ENCODE measurements at places on chromosomes 1 and 21.

GRCh38 chr1:51215169-51215568, 20.9 kb upstream of the RNF11 start:
- no peak for DNase-seq

DNA sequence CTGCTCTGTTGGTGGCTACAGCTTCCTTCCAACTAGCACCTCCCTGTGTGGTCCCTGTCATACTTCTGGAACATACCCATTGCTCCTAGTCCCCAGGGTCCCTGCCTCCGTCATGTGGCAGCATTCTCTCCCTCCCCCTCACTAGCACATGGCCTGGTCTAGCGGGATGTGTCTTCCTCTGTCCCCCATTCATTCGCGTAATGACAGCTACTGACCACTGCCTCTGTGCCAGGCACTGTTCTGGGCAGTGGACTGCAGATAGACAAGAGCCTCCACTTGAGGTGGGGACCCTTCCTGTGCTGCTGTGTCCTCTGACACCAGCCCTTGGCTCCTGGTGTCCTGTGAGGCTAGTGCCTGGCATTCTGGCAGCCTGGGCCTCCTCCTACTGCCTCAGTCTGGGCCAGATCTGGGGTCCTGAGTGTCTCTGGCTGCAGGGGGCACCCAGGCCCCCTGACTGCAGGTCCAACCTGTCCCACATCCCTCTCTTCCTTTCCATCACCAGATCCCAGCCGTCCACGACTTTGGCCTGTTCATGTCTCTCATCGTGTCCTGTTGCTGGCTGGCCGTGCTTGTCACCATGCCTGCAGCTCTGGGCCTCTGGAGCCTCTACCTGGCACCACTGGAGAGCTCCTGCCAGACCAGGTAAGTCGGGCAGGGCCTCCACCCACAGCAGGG, 38.1 kb downstream of the DISP3 start:
- DNase-seq, result peak; percentile 2

GRCh38 chr1:224734261-224734935, 118.3 kb downstream of the CNIH3 start:
- DNase-seq, result no peak

- no peak for DNase-seq
These were observed 79.6 kb downstream of the PDE4B start for GRCh38 chr1:65872301-65872700.

GRCh38 chr1:195326325-195326724, 1281.9 kb downstream of the KCNT2 start:
- no peak for DNase-seq

GRCh38 chr1:91803123-91803522, 82.8 kb downstream of the TGFBR3 start:
- DNase-seq, result no peak

GRCh38 chr1:167331650-167332049, 111.0 kb downstream of the POU2F1 start:
- DNase-seq, result no peak

DNA sequence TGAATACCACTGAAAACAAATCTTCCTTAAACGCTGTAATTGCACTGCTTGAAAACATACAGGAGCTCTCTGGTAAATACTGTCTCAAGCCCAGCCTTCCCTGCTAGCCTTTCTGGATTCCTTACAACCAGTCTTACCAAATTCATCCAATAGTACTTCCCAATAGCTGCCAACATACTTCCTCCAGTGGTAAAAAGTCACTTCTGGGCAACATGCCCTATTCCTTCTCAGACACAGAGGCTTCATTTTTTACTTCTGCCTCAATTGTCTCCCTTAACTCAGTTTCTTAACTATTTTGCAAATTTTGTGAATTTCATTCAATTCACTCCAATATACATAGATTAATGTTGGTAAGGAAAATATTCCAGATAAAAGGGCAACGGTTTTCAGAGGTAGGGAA, 166.3 kb downstream of the TBX15 start:
- DNase-seq, result no peak

- no peak for DNase-seq
These were observed 21.1 kb downstream of the ARHGEF19 start for GRCh38 chr1:16191309-16191708.

GRCh38 chr1:156505679-156506298, 5.2 kb upstream of the MEF2D start:
- peak; percentile 33 for DNase-seq

DNA sequence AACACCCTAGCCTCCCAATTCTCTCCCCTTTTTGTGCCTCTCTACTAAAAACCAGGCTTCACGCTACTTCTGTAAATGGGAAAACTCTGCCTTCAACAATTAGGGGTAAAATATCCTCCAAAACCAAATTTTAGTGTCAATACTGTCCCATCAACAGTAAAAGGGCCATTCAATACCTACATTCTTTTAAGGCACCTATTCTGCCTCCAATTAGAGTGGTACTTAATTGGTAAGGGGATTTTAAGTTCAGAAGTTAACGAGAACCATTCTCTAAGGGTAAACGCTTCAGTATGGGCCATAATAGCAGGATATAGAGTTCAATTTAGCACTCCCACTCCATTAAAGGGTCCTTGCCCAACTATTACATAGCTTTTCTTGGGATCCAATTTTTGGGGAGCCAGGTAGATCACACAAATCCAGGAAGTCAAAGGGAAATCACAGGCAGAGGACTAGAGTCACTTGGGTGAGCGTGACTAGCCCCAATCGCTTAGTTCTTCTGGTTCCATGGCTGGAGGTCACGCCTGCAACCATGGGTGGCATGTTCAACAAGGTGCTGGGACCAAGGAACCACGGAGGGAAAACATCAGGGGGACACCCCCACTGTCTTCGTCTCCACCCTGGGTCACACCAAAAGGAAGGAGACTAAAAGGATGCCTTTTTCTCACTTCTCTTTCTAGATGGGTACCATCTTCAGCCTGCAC, 20.1 kb upstream of the BSDC1 start:
- no peak for DNase-seq

DNA sequence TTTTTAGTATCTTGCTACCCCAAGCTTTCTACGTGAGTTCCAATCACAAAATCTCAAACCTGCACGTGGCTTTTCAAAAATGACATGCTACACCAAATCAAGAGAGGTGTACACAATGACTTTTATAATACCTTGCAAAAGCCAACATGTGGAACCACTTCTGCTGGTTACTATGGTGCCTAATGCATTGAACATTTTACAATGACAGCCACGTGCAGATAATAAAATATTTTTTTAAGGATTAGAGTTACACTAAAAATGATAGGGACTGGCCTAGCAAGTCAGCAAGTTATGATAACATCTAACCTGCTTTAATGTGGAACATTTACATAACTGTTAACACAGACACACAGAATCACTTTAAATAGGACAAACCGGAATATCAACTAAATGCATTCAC, 30.2 kb downstream of the EYA3 start:
- DNase-seq, result no peak

DNA sequence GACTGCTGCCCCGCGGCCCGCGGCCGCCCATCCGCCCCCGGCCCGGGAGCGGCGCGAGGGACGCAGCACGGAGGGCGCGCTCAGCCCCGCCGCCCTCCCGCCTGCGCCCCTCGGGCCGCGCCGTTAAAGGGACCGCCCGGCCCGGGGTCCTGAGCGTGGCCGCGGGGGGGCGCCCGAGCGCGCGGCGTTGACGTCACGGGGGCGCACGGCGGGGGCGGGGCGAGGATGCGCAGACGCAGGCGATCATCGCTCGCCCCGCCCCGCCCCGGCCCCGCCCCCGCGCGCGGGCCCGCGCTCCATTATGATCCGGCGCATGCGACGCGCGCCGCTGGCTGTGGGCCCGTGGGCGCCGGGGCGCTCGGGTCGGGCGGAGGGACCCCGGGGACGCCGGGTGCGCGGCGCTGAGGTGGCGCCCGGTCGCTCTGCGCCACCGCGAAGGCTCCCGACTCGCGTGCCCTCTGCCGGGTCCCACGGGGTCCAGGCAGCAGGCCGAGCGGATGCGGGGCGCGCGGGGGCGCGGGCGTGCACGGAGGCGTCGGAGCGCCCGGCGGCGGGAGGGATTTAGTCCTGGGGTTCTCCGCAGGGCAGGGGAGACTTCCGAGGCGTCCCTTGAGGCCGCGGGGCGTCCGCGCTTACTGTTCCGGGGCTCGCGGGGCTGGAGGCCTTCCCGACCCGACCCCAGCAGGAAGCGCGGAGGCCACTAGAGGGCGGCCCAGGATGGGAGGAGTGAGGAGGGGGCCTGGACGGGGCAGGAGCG, at the start of gene DVL1:
TSS of gene DVL1 (minus strand) at position 163 of the 757 bp plus-strand sequence. CDS start 353 bp downstream, outside the sequence.
- DNase-seq, result peak; percentile 82

DNA sequence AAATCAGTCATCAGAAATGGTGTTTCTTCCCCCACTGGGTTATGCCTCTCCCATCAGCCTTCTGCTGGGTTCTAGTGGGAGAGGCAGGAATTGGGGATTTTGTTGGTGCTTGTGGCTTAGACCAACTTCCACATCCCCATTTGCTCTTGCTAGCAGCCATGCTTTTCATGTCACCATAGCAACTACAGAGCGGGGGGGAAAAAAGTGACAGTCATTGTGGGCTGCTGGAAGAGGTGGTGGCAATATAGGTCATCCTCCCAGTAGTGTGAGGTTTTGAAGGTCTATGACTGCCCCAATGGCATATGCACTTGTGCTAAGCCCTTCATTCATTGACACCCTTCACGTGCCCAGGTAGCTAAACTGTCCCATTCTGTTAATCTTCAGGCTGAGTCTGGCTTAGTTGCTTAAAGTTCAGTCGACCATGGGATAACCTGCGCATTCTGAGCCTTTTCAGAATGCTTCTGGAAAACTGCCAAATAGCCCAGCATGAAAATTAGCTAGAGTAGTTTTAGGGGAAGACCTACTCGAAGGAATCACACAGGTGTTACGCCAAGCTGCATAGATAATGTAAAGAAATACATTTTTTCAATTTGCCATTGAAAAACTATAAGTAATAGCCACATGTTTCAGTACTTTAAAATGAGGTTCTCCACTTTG, 53.7 kb upstream of the ZNF326 start:
- DNase-seq, result no peak

DNA sequence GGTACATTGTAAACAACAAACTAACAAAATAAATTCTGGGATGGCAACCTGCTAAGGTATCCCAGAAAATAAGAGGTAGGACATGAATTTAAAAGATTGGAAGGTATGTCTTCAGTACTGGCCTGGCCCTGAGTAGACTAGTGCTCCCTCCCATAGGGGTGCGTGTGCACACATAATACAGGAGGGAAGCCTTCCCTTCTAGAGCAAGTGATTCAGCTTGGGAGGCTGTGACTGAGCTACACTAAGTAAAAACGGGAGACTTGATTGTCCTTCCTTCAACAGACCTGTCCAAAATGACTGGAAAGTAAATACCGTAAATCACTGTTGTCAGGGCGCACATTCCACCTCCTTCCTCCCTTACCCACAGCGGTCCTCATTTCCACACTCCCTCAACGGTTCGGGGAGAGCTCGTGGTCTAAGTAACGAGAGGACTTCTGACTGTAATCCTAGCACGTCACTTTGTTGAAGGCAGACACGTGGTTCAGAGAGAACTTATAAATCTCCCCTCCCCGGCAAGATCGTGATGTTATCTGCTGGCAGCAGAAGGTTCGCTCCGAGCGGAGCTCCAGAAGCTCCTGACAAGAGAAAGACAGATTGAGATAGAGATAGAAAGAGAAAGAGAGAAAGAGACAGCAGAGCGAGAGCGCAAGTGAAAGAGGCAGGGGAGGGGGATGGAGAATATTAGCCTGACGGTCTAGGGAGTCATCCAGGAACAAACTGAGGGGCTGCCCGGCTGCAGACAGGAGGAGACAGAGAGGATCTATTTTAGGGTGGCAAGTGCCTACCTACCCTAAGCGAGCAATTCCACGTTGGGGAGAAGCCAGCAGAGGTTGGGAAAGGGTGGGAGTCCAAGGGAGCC, at the start of gene TGFB2:
TSS of gene TGFB2 (plus strand) at position 523 of the 859 bp plus-strand sequence. CDS start 1,366 bp downstream, outside the sequence.
- peak; percentile 42 for DNase-seq

DNA sequence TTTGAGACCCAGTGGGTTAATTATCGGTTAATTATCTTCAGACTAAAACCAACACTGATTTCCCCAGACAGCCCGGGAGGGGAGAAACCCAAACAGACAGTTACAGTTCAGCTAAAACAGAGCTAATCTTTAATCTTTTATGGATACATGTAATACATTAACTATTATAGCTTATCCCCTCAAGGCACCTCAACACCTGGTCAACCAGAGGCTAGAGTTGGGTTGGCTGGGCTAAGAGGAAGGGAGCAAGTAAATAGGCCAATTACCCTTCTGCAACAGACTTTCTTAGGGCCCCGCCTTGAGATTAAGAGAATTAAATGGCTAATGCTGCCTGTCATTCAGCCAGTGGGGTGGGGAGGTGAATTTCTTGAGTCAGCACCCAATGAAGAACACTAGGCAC, 6.6 kb upstream of the MED18 start:
- no peak for DNase-seq

DNA sequence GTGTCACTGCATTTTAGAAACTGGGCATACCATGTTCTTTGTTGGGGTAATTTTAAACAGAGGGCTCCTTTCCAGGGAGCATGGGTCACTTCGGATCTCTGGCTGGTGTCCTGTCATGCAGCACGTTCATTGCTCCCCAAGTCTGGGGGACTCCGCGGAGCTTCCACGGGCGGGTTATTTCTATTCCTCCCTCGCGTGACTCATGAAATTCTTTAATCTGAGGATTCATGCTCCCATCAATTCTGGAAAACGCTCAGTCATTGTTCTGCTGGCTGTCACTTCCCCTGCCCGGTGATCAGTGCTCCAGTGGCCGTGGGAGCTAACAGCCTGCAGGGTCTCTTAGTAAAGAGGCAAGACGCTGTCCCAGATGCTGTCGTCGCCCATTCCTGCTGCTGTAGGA, 28.1 kb downstream of the CFAP74 start:
- DNase-seq, result no peak

- no peak for DNase-seq
These were observed 43.0 kb upstream of the RAP1A start for GRCh38 chr1:111576547-111576946.

DNA sequence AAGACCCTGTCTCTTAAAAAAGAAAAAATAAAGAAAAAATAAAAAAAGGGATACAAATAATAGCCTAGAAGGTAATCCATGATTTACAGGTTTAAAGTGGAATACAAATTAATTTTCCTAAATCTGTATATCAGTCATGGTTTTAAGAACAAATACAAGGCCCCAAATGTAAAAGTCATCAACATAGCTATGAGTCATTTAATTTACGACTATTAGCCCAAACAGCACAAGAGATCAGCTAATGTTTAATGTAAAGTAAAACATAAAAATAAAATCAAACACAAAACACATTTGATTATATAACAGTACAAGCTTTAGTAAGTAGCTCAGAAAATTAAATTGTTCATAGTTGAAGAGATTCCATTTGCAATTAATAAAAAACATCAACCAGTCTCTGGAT, 20.3 kb upstream of the TAL1 start:
- no peak for DNase-seq

DNA sequence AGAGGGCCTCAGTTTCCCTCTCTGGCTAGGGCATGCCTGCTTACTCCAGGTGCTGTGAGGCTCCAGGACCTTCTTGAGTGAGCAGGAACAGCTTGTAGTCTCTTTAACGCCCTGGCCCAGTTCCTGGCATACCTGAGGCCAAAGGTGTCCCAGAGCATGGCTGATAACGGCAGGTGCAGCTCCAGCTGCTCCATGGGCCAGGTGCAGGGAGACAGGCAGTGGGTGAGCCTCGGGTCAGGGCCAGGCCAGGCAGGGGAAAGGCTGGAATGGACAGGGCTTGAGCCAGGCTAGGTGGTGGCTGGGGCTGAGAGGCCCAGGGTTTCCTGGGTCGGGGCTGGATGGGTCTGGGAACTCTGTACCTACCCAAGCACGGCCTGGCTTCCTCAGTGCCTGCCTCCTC, 18.3 kb downstream of the EDN2 start:
- DNase-seq, result no peak
